ENCODE measurements at places on chromosomes 4 and X. TPM values are rescaled to one million over a fixed set of nuclear protein-coding genes. Genes with fewer than 3 reads are reported as not detected.

GRCh38 chr4:186957952-186958555, 234.4 kb upstream of the FAT1 start:
- DNase-seq: no peak

DNA sequence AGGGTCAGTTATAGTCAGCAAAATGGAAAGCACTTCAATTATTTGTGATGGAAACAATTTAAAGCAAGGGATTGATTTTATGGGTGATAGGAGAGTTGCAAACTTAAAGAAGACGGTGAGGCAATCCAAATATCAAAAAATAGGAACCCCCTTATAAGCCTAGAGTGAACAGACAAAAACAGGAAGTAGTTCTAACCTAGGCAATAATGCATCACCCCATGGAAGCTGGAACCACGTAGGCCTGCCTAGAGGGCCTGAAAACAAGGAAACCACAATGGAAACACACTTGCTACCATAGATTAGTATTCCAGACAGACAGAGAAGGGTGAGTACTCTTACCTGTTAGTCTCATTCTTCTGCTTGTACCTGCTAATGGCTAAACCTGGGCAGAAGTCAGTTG, 13.5 kb upstream of the GK2 start:
- no peak for DNase-seq

DNA sequence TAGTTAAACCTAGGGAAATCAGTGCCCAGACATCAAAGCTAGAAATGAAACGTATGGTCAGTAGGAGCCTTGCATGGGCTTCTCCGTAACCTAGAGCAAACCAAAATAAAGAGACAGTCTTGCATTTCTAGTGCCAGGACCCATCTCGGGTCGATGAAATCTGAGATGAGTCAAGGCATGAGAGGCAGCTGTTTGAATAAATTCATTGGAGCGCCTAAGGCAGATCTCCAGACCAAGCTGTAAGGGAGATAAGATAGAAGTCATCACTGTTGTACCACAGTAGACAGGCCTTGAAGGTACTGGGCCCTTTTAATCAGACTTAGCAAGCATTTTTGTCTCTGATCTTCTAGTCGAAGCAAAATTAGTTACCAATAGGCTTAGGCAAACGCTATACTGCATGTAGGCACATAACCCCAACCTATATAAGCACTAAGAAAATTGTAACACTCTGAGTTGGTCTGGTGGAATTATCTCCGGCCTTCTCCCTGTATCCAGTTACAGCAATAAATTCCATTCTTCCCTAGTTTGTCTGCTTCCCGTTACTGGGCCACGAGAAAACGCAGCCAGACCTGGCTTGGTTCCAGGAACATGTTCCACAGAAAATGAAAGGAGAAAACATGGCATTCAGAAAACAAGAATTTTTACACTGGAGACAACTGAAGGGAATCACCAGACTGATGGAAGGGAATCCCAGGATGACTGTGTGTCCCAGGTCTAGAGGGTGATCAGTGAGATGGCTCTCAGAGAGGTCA, 21.1 kb upstream of the PAPSS1 start:
- no peak for DNase-seq

The SPON2 gene
- total RNA-seq: 22.6 TPM

- no peak for DNase-seq
Observed at GRCh38 chr4:187606581-187606980, 389.0 kb upstream of the ZFP42 start.

The SPIN3 gene
- total RNA-seq: 3.1 TPM

DNA sequence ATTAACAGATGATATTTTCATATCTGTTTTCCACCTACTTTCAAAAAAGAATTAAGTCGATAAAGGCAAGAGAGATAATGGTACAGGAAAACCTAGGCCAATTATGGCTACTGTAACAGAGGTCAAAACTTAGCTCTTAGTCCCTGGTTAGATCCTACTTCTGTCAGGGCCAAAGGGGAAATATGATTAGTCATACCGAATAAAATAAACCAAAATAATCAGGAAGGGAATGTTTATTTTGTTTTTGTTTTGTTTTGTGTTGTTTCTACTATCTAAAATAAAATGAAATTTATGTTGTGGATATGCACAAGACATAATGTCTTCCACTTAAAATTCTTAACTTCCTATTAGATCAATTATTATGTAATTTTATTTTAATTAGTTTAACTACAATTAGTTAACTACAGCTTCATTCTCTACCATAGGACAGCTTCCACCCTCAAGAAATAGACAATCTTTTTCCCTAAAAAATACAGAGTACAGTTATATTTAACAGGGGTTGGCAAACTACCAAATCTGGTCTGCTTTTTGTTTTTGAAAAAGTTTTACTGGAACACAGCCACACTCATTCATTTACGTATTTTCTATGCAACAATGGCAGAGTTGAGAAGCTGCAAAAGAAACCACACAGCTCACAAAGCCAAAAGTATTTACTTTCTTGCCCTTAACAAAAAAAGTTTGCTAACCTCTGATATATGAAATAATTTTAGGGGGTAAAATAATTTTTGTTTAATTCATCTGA, 25.4 kb downstream of the TMEM47 start:
- DNase-seq: no peak

DNA sequence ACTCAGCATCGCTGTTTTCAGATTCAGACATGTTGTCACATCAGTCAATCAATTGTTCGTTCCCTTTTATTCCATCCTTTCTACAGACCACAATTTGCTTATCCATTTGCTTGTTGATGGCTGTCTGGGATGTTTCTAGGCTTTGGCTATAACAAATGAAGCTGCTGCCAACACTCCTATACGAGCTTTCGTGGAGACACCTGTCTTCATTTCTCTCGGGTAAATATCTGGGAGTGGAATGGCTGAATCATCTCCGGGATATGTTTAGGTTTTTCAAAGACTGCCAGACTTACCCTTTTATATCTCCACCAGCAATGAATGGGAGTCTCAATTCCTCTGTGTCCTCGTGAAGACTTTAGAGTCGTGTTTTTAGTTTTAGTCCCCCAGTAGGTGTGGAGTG, 118.9 kb downstream of the SORCS2 start:
- no peak for DNase-seq

The TSC22D3 gene
- total RNA-seq: 72.0 TPM

DNA sequence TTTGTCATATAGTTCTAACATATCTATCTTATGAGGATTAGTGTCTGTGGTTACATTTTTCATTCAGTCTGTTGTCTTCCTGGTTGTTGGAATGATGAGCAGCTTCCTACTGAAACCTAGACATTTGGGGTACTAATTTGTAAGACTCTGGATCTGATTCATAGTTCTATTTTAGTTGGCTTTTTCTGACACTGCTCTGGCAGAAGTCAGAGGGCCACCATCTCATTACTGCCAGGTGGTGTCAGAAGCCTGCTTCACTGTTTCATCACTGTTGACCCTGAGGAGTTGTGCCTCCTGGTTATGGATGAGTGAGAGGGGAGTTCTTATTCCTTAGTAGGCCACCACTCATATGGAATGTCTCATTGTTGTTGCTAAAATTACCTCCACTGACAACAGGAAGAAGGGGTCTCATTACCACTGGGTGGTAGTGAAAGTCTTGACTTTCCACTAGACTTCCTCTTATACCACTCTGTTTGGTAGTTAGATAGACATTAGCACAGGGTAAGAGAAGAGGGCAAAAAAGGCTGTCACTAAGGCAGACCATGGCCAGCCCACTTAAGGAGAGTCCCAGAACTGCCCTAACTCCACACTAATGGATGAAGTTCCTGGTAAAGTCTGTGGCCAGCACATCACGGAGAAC, 395.2 kb downstream of the SPOCK3 start:
- DNase-seq: no peak

DNA sequence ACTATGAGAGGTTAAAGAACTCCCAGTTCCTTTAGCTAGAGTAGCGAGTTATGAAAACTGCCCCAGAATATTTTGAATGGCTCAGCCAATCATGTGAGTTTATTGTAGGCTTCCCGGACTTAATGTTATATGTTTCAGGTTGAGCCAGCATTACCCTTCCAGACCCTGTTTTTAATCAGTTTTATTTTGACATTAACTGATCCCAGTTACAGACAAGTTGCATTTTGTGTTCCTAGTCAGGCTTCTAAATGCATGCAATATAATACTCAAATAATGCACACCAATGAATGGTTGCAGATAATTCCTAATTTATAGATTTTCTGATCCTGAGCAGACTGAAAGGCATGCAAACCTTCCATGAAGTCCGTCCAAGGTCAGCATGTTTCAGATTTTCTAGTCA, 57.8 kb downstream of the EDNRA start:
- no peak for DNase-seq

DNA sequence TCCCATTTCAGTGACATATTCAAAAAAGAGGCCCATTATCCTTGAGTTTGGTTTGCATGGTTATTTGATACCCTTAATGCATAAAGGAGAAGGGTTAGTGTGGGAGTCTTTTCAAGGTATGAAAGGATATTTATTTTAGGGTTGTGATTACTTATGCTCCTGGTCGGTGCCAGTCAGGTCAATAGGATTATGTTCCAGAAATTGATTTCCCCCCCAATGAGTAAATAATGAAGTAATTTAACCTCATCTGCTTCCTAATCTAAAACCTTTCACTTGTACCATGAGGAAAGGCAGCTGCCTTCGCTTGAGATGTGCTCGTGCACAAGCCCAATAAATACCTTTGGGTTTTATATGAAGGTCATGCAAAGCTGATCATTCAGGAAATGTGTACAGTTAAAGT, 55.0 kb upstream of the NR0B1 start:
- no peak for DNase-seq

The RPL9 gene
- 828 TPM for total RNA-seq

GRCh38 chr4:26410385-26411293, 79.6 kb downstream of the CCKAR start:
- DNase-seq: no peak

The PDCL2 gene
- not detected for total RNA-seq

Data from Right ventricle myocardium inferior (tissue), 1 donor.